Gastroesophageal sphincter (tissue), 4 donors: ENCODE measurements at places on chromosomes 6 and 20. TPM values are rescaled to one million over a fixed set of nuclear protein-coding genes. Genes with fewer than 3 reads are reported as not detected.

The NNAT gene
- total RNA-seq: 7.0 TPM

The CTCFL gene
- not detected for total RNA-seq

The TENT5A gene
- 13.9 TPM for total RNA-seq

GRCh38 chr6:149474108-149474935, 10.5 kb downstream of the ZC3H12D start:
- ATAC-seq: no peak

- no peak for ATAC-seq
Measured at GRCh38 chr6:75250552-75250951, 7.0 kb upstream of the COX7A2 start.

DNA sequence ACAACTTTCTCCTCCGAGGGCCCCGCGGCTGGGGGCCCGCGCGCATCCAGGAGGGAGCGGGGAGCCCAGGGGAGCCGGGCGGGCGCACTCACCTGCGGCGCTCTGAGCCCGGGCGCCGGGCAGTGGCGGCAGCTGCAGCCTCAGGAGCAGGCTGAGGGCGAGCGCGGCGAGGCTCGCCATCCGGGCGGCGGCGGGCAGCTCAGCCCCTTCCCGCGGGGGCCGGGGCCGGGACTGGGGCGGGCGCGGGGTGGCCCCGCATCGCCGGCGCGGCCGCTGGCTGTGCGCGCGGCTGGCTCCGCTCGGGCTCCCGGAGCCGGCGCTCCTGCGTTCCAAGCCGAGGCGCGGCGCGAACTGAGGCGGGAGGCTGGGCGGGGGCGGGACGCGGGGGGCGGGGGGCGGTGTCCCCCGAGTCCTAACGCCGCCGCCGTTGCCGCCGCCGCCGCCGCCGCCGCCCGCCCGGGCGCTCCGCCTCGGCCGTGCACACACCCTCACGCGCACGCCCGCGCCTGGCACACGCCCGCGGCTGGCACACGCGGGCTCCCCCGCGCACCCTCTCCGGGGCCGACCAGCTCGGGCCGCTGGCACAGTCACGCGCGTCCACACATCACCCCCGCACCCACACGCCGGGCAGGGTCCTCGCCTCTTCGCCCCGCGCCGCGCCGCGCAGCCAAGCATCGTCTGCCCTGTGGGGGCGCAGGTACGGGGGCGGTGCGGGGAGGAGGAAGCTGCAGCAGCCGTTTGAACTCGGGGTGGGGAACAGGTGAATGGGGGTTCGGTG, at the start of gene PTPRT:
Gene PTPRT, minus strand, starts transcription at position 353 of the 778 bp plus-strand sequence. Its CDS starts 173 bp downstream, at position 180.
- no peak for ATAC-seq
